KBM-7 (cell line): ENCODE measurements at places on chromosomes 1 and 21.
A peak's percentile ranks its signal among the peaks of the same experiment; 100 is the strongest.

DNA sequence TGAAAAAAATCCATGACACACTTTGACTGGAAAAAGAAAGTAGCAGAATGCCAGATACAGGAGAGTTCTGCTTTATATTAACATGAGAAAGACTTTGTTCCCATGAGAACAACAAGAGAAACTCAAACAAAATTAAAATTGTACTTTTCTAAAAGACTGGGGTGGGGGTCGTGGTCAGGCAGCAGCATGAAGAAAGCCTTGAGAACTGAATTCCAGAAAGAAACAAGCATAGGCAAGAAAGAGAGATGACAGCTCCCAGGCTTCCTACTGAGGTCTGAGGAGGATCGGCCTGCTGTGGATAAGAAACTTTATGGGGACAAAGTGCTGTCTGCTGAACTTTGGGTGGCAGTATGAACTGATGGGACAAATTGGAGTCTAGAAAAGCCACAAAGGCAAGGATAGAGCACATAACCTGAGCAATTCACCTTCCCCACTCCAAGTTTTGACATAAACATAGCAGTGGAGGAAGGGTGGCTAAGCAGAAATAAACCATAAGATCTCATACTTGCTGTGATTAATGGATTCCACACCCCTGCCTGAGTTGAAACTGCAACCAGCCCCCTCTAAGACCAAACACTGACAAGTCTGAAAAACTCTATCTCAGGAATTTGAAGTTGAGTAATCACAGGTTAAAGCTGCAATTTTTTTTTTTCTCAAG, 43.7 kb downstream of the COL6A1 start:
- DNase-seq: no peak

DNA sequence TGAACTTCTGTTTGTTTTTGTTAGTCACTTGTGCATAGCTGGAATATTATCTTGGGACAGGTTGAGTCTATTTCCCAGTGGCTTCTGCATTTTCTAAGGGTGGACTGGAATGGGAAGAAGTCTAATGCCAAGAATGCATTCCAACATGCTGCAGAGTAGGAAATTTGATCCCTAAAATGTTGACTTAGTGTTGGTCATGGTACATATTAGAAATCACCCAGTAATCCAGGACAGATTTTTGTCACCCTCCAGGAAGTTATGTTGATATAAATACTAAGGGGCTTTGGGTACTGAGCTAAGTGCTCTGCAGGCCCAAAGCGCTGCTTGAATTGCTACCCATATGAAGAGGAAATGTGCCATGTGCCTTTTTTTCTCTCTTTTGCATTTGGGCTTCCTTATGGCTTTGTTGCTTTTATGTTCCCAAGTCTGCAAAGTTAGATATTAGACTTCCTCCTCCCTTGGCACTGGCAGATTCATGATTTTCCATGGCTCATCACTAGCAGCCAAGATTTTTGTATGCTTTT, 10.0 kb downstream of the ARID1A start:
- DNase-seq: no peak

GRCh38 chr1:90854397-90854924, 137.4 kb upstream of the BARHL2 start:
- no peak for DNase-seq

GRCh38 chr1:47830641-47831333, 166.4 kb downstream of the TRABD2B start:
- no peak for DNase-seq

DNA sequence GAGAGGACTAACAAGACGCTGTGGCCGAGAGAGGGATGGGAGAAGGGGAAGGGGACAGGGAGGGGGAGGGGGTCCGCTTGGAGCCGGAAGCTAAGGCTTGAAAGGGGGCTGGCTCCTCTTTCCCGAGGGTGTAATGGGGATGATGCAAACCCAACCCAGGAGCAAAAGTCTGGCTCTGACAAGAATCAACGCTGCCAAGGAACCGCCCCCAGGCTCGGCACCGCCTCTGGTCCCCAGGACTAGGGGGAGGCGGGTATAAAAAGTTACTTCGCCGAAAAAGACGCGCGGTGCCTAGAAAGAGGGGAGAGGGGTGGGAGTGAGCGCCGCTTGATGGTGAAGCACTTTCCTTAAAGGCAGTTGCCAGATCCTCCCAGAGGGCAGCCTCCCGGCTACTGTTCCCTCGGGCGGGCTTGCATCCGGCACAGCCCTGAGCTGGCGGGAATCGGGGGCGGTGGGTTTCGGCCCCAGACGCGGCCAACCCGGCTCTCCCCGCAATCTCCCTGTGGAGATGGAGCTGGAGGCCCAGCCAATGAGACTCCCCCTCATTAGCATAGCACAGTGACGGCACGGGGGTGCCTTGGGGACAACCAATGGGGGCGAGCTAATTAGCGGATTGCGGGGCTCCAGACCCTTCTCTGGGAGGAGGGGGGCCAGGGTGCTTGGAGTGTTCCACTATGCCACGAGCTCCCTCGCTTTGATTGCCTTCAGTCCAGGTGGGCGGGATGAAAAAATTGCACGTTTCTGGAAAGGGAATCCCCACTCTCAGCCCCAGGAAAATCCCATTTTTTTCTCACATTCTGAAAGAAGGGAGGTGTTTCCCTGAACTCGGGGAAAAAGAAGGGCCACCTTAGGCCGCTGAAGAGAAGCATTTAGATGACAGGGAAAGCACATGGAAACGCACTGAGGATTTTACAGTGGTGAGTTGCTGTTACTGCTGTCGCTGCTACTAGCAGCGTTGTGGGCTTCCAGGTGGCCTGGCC, at the start of gene KCNT2:
Gene KCNT2 (minus strand): TSS at position 51 of the 980 bp plus-strand sequence. CDS start 131 bp downstream, outside the sequence.
- DNase-seq: no peak

DNA sequence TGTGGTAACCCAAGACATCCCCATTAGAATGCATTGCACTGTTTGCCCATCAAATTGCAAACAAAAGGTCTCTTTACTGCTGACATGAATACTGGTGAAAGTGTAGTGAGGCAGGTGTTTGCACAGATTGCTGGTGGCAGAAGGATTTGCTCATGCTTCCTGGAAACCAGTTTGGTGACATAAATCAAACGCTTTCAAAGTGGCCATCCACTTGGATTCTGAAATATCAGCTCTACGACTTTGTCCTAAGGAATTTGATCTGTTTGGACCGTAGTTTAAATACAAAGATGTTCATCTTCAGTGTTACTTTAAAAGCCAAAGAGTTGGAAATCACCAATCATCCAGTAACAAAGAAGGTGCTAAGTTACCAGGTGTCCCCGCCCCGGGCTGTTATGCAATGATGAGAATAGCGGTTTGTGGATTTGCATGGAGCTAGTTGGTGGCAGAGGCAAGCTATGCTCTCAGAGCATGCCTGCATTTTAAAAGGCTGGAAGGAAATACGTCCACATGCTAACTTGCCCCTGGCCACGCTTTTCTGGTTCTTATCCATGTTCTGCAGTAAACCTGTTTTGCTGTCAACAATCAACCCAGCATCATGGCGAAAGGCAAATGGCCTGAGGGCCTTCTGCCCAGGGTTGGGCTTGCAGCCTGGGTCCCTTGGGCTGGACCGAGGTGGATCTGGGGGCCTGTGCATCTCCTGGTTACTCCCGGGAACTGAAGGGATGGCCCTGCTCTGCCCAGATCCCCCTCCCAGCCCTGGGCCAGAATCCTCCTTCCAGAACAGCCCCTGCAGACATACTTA, 49.2 kb downstream of the UMODL1 start:
- DNase-seq: no peak

GRCh38 chr1:202589190-202589930, 120.9 kb downstream of the SYT2 start:
- DNase-seq: no peak

DNA sequence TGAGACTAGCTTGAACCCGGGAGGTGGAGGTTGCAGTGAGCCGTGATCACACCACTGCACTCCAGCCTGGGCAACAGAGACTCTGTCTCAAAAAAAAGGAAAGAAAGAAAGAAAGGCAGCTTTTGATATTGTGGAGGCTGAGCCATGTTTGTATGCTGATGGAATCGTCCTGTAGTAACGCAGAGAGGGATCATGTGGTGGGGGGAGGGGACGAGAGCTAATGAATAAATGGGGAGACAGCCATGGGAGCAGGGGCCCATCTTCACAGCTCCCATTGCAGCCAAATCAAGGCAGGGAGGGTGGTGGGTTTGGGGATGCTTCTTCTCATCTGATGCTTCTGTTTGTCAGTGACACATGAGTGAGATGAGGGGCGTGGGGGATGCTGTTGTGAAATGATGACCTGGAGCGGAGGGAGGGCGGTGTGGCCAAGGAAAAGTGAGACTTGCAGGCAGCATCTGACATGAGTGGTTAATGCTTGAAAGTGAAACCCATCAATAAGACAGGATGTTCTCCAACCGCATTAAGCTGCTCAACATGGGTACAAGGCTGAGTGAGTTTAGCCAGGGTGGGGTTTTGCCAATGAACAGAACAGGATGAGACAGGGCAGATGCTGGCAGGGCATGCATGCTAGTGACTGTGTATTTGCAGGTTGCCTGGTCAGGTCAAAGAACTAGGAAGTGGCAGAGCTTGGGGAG, 16.7 kb downstream of the SPATA21 start:
- no peak for DNase-seq

GRCh38 chr1:54488779-54489626, 59.0 kb upstream of the ACOT11 start:
- DNase-seq: peak; percentile 86

DNA sequence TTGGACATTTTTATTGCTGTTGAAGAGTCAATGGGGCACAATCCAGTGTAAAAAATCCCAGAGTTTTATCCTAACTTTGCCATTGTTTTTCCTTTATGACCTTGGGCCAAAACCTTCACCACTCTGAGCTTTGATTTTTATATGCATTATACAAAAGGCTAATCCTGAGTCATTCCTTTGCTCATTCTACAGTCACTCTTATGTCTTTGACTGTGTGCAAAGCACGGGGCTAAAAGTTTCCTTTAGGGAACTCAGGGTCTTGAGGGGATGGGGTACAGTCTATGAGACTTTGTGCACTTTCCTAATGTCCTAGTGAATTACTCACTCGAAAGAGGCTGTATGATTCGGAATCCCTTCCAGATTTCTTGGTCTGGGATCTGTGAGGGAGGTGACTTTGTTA, 543.2 kb upstream of the CAMK1G start:
- no peak for DNase-seq

- DNase-seq: no peak
Observed at GRCh38 chr1:164611754-164612642, 53.0 kb downstream of the PBX1 start.

DNA sequence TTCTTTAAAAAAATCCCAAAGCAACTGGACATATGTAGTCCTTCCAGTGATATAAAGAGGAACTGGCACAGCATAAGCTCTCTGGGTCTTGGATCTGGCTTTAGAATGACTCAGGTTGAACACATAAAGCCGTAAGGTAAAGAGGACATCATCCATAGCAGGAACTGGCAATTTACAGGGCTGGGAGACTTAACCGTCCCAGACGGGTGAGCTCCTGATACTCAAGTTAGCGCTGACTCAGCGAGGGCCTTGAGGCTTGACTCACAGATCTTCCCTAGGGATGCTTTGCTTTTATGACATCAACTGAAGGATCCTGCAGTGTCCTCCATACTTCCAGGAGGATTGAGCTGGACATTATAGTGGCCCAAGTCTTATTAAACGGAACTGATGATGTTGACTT, 154.1 kb downstream of the CLIC6 start:
- no peak for DNase-seq

DNA sequence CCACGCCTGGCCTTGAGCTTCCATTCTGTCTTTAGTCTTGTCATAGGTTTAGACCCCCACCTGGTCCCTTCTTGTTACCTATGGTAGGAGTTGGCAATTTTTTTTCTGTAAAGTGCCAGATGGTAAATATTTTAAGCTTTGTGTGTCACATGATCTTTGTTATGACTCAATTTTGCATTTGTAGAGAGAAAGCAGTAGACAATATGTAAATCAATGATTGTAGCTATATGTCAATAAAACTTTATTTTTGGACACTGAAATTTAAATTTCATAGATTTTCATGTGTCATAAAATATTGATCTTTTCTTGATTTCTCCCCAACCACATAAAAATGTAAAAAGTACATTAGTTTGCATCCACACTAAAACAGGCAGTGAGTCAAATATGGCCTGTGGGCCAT, 8.0 kb downstream of the MKNK1 start:
- DNase-seq: no peak

GRCh38 chr1:100708476-100709062, 11.0 kb upstream of the VCAM1 start:
- DNase-seq: no peak

- DNase-seq: no peak
Observed at GRCh38 chr1:33043267-33044092, 6.8 kb upstream of the AK2 start.

GRCh38 chr21:40242586-40243265, 375.5 kb downstream of the PCP4 start:
- DNase-seq: no peak

- no peak for DNase-seq
Observed at GRCh38 chr1:20138346-20138745, 777 bp upstream of the PLA2G2F start.

DNA sequence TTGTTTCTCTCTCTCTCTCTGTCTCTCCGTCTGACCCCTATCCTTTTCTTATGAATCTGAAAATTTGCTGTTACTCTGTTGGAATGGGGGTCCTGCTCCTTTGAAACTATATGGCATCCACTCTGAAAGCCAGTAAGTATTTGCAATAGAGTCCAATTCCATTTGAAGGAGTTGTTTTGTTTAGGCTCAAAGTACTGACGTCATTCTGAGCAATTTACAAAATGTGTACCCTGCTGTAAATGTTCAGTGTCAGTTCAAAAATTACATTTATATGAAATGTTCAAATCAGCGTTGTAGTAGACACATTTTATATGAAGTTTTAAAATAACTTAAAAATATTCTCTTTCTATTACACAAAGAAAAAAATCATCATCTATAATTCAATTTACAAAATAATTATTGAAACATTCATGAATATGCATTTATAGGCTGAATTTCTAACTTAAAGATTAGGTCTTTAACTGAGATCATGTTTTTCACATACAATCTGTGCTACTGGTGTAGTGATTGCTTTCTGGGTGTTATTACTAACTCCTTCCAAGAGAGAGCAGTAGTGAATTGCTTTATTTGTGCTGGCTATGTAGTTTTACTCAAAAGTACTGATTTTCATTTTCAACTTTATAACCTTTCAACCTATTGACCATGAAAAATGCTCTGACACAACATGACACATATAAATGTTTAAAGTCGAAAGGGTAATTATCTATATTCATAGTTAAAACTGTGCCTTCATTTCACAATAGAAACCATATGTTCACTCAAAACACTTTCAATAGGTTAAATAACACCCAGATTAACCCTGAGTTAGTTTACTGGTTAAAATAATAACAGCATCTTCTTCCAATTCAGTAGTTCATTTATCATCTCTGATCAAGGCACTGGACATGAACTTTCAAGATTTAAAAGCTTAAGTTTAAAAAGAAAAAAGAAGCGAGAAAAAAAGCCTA, 253.1 kb upstream of the ADGRL4 start:
- peak; percentile 3 for DNase-seq

- no peak for DNase-seq
Observed at GRCh38 chr1:96207936-96208335, 513.6 kb upstream of the PTBP2 start.
